Stimulated activated CD8-positive, alpha-beta memory T cell treated with anti-CD3 and anti-CD28 coated beads, Interleukin-4, amount 100 ng/mL, for 1 hour (primary cell): ENCODE measurements at places on chromosomes 2 and 18.

- DNase-seq: no peak
These were observed 19.1 kb upstream of the IL18R1 start for GRCh38 chr2:102336502-102336945.

- DNase-seq: no peak
These were observed 22.4 kb upstream of the PMAIP1 start for GRCh38 chr18:59877361-59877760.

DNA sequence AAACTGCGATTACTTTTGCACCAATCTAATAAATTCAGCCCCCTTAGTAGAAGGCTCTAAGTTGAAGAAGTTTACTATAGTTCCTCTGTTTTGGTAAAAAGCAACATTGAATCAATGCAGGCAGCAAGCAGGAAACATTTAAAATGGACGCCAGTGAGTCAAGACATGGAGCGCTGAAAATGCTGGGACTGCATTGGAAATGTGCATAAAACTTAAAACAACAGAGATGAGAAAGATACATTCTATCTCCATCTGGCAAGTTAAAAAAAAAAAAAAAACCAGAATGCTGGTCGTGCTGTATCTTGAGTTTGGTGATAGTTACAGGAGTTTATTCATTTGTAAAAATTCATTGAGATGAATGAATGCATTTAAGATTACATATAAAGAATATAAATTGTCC is 117.0 kb upstream of the TWIST2 start:
- DNase-seq: no peak

DNA sequence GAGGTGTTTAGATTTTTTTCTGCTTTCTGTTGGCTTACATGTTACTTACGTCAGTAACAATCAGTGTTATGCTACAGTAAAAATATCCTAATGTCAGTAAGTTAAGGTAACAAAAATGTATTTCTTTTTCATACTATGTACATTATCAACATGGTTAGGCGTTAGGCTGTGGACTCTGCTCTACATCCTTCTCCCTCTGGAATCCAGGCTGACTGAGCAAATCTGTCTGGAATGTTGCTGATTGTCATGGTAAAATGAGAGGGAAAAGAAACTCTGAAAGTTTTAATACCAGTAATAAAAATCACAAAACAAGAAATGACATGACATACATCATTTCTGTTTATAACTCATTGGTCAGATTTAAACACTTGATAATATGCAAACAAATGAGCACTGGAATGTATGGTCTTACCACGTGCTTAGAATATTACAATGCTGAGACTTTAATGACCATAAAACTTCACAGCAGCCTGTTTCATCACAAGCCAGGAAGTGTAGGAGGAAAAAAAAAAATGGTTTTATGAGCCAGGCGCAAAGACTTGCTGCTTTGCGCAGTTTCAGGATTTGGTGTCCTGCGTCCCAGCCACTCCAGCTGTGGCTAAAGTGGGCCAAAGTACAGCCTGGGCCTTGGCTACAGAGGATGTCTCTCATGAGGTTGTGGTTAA is 252.4 kb downstream of the FSIP2 start:
- DNase-seq: no peak

DNA sequence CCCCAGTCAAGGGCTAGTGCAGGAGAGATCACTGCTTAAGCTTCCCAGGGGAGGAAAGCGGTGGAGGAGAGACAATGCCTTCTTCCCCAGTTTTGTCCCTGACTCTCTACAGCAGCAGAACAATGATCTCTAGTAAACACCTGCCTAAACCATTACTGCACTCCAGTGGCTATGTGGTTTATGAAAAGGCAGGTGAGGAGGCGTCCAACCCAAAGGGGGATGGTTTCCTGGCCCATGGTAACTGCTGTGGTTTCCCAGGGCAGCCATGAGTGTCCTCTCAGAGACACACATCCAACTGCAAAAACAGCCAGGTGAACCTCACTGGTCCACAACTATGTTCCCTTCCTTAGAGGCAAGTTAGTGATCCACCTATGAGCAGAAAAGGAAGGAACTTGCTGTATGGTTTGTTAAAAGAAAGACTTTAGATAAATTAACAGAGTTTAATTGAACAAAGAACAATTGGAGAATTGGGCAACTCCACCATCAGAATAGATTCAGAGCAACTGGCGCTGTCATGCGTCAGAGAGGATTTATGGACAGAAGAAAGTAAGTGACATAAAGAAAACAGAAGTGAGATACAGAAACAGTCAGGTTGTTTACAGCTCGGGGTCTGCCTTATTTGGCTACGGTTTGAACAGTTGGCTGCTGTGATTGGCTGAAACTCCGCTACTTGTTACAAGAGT is 4.8 kb upstream of the TTC39C start:
- no peak for DNase-seq

GRCh38 chr2:216499641-216500218 is 1.1 kb downstream of the RPL37A start:
- no peak for DNase-seq

GRCh38 chr18:79631761-79632446 is 47.7 kb upstream of the CTDP1 start:
- DNase-seq: no peak

GRCh38 chr2:203973676-203974075 is 37.1 kb downstream of the ICOS start:
- no peak for DNase-seq

DNA sequence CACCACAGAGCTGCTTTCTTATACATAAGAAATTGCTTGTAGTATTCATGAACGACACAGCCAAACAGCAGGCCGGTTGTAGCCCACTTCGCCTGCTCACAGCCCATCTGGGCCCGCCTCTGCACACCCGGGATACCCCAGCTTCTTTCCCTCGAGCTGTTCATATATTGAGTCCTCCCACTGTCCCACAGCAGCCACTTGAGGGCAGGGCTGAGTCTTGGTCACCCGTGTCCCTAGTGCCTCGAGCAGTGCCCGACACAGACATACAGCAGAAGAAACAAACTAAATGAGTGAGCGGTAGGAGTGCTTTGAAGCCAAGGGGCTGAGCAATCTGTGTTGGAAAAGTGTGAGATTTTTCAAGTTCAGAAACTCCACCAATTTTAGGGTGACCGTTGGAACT is 251.4 kb downstream of the KLHL29 start:
- DNase-seq: no peak

GRCh38 chr18:9103376-9103873 is 926 bp downstream of the NDUFV2 start:
- no peak for DNase-seq

GRCh38 chr2:68997401-68997800 is 15.6 kb upstream of the ANTXR1 start:
- no peak for DNase-seq

DNA sequence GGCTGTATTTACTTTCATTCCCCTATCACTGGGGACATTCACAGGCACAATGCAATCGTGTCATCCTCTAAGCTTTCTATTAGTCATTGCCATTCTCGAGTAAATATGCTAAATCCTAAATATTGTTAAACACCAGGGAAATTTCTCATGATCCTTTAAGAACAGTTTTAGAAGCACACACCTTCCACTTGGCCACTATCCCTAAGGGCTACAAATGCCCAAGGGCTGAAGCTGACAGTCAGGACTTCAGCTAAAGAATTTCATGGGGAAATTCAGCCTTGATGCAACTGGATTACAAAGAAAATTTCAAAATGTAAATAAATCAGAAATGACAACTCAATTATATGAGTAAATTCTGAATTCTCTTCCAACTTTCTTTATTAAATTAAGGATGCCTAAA is 163.1 kb upstream of the PID1 start:
- no peak for DNase-seq

- no peak for DNase-seq
These were observed 108.7 kb downstream of the GFPT1 start for GRCh38 chr2:69278366-69278765.

DNA sequence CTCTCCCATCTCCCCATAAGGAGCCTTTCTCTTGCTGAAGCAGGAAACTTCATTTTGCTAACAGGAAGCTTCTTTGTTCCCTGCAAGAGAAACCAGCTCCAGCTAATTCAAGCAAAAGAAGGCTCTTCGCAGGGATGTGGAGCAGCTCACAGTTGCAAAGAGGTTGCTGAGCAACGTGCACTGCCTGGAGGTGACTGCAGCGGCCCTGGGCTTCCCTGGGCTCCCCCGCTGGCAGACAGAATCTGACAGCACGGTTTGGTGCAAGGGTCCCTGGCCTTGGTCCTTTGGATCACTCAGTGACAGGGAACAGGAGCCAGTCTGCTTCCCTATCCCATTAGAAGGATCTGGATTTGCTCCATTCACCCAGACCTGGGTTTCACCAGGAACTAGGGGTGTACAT is 25.8 kb downstream of the GPR55 start:
- DNase-seq: no peak

DNA sequence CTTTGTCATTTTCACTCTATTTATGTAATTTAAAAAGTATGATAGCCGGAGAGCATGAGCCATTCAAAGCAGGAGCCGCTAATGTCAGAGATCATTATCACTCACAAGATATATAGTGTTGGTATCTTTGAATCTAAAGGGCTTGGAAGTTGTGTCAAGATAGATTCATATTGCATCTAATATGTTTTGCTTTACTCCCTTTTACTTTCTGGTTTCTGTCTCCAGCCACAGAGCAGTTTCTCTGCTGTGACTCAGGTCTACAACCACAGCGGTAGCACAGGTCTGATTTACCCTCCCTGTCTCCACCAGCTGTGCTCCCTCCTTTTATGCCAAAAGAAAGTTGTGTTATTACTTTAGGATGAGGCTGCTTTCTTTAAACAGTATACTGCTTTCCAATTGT is 424.0 kb downstream of the ARHGAP15 start:
- DNase-seq: no peak

DNA sequence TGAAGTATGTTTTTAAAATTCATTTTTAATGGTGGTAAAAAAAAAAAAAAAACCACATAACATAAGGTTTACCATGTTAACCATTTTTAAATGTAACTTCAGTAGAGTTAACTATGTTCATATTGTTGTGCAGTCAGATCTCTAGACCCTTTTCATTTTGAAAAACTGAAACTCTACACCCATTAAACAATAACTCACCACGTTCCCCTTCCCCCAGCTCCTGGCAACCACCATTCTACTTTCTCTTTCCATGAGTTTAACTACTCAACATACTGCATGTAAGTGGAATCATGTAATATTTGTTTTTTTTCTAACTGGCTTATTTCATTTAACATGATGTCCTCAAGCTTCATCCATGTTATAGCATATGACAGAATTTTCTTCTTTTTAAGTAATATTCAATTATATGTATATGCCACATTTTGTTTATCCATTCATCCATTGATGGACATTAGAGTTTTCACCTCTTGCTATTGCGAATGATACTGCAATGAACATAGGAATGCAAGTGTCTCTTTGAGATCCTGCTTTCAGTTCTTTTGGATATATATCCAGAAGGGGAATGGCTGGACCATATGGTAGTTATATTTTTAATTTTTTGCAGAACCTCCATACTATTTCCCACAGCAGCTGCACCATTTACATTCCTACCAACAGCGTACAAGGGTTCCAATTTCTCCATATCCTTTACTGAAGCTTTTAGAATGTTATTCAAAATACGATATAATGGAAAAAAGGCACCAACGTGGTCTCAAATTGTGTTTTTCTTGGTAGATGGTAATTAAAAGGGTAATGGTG is 91.0 kb downstream of the SPTBN1 start:
- DNase-seq: no peak

- DNase-seq: no peak
These were observed 79.2 kb upstream of the PAPOLG start for GRCh38 chr2:60676706-60677330.

- DNase-seq: no peak
These were observed 37.3 kb downstream of the CYP27C1 start for GRCh38 chr2:127182626-127183458.

DNA sequence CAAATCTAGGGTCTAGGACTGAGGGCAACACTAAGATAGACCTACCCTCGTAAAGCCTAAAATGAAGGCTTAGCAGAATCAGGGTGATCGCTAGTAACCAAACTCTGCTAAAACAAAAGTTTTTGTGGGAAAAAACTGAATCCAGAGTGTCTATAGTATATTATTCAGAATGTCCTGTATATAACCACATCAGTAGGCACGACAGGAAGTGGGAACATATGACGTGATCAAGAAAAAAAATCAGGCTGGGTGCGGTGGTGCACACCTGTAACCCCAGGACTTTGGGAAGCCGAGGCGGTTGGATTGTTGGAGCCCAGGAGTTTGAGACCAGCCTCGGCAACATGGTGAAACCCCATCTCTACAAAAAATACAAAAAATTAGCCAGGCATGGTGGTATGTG is 106.1 kb downstream of the UGGT1 start:
- DNase-seq: no peak

DNA sequence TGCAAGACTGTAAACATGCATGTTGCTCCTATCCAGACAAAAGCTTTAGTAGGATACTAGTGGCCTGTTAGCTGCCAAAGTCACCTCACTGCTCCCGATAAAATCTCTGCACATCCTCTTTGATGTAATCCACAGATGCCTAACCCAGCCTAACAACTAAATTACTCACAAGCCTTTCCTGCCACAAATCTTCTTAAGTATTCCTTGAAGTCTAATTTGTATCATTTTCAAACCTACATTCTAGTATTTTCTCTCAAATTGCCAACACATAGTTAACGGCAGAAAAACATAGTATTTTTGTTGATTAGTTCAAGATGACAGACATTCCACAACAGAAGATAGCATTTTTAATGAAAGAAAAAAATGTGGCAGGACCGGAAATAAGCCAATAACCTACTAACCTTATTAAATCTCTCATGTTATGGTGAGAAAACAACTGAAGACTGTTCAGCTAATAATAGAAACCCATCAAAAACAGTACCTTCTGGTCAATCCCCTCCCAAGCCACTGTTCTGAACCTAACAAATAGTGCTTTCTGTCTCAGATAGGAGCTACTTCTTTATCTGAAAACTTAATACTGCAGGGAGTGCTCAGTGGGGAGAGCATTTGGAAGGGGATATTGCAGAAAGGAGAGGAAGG is at the start of gene MPP4:
Gene MPP4, minus strand, starts transcription at position 57 of the 639 bp plus-strand sequence. CDS start 4,690 bp downstream, outside the sequence.
- DNase-seq: no peak

- DNase-seq: no peak
These were observed 35.0 kb upstream of the AGAP1 start for GRCh38 chr2:235458839-235459273.

- DNase-seq: no peak
These were observed 379.8 kb downstream of the TSN start for GRCh38 chr2:122135021-122135937.

- no peak for DNase-seq
These were observed 85.9 kb upstream of the RFX8 start for GRCh38 chr2:101560780-101561315.

GRCh38 chr2:51291762-51292551 is 260.0 kb upstream of the NRXN1 start:
- DNase-seq: no peak

GRCh38 chr2:29634916-29635315 is 286.5 kb downstream of the ALK start:
- DNase-seq: no peak

GRCh38 chr18:74929110-74929509 is 279.8 kb downstream of the PTGR3 start:
- DNase-seq: no peak

DNA sequence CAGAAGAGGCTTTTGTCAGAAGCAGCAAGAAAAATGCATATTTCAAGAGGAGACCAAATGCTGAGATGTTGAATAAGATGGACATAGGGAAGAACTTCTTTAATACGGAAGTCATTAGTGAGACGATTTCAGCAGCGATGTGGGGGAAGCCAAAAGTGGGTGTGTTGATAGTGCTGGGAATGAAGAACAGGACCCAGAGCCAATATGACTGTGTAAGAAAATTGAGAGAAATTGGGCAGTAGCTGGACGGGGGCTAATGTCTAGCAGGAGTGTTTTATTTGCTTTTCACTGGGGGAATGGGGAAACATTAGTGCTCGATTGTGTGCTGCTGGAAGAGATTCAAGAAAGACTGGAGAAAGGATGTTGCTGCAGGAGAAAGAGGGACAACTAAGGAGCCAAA is 788.7 kb upstream of the KLHL29 start:
- DNase-seq: no peak

- no peak for DNase-seq
These were observed 100.3 kb downstream of the B3GNT2 start for GRCh38 chr2:62296034-62296831.
